Activated CD4-positive, CD25-positive, alpha-beta regulatory T cell treated with anti-CD3 and anti-CD28 coated beads, Interleukin-2, amount 50 U/mL, for 16 hours (primary cell): ENCODE measurements at places on chromosomes 11 and 22.

DNA sequence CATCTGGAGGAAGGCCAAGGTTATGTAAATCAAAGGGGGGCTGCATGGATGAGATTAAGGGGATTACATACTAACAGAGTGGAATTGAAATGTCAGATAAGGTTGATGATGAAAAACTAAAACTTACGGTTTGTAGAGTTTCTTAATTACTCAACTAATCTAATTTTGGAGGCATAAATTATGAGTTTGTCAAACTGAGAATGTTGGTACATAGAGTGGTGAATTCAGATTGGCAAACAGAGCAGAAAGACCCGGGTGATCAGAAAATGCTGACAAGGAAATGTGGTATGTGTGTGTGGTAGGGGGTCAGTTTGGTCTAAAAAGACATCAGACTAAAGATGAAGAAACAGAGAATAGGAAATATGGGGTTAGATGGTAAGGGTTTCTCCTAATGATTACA lies 11.0 kb downstream of the MS4A6E start:
- DNase-seq = no peak

DNA sequence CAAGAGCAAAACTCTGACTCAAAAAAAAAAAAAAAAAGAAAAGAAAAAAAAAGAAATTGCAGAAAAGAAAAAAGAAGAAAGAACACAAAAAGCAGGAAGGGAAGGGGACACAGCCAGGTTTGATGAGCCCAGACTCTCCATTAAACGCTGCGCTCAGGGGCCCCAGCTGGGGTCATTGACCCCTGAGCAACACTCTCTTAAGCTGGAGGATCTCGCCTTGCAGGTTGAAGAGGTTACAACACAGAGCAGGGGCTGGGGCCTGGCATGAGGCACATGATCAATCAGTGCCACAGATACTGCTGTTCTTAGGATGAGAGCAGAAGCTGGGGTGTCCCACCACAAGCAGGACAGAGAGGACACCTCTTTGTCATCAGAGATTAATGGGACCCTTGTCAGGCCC lies 7.8 kb downstream of the FGF3 start:
- DNase-seq = no peak

GRCh38 chr11:64120951-64121569 lies 44.9 kb downstream of the MACROD1 start:
- DNase-seq = no peak

DNA sequence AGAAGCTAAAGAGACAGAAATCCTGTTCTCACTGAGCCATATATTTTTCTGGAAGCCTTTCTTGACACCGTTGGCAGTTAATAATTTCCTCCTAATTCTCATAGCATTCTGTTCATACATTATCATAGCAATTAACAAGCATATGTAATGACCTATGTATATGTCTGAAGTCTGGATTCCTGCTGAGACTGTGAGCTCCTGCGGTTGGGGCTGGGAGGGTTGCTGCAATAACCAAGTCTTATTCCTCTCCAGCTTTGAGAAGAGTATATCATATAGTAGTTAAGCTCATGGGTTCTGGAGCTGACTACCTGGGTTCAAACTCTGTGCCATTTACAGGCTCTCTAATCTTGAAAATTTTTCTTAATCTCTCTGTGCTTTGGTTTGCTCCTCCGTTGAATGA lies 175.2 kb downstream of the MAML2 start:
- DNase-seq = no peak

DNA sequence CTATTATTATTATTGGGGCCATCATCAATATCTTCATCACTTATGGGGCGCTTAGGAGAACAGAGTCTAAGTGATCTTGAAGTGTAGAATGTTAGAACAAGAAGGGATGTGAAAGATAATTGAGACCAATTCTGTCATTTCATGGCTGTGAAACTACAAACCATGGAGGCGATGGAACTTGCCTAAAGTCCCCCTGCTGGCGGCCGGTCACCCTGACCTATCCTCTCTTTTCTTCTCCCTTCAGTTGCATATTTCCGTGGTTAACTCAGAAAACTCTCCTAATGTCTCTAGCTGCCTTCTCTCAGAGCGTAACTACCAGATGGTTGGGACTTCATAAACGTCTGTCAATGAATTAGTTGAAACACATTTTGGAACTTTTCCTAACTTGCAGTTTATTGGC lies 6.6 kb upstream of the OR4B1 start:
- DNase-seq = no peak

- no peak for DNase-seq
Observed at GRCh38 chr11:70389201-70389600, 9.1 kb upstream of the CTTN start.

GRCh38 chr11:113974741-113975470 lies at the start of gene HTR3A:
HTR3A (plus strand) TSS chr11:113975108; CDS start chr11:113975326, 218 bp downstream.
- DNase-seq = no peak

- DNase-seq = no peak
Observed at GRCh38 chr11:129724866-129725265, 90.8 kb upstream of the TMEM45B start.

- no peak for DNase-seq
Observed at GRCh38 chr11:3077189-3077836, 20.1 kb upstream of the CARS1 start.

GRCh38 chr11:9787981-9788521 lies 124.2 kb downstream of the SWAP70 start:
- no peak for DNase-seq

DNA sequence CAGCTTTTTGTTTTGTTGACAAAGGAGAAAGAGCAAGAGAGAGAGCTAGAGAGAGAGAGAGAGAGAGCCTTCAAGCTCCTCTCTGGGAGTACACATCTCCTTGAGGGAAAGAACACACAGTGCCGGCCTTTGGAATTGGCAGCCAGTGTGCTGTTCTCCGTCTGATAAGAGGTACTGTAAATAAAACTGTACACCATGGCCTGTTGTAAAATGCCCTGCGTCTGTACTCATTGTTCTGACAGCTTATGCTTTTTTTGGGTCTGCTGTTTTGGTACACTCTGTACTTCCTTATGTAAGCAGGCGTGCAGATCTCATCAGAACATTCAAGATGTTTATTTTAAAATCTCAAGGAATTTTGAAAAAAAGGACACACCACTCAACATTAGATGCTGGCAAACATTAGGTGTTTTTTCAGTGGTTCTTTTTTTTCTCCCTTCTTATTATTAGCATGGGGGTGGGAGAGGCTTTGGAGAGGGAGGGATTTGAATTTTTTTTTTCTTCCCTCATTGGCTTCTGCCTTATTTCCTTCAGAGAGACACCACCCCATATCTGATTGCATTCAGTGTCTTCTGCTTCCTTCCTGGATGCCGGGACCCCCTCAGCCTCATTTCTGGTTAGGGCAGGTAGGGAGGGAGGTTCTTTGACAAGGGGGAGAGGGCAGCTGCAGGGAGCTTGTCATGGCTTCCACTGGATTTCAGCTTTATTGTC lies 116.8 kb upstream of the NNMT start:
- no peak for DNase-seq

GRCh38 chr11:17591293-17591692 lies 44.2 kb downstream of the OTOG start:
- DNase-seq = no peak

DNA sequence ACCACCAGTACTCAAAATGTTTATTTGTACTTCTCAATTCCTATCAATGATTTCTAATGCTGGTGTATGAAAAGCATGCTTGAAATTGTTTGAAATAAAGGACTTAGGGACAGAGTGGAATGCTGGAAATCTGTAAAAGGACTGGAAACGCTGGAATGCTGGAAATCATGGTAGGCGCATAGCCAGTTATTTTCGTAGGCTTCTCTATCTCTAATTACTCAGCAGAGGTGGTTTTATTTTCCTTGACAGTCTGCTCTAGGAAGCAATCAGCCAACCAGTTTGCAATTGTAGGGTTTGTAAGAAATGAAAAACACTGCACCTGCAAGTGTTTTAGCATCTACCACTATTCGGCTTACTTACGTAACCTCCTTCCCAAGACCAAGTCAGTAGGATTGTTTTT lies 788 bp downstream of the LIN7C start:
- no peak for DNase-seq

DNA sequence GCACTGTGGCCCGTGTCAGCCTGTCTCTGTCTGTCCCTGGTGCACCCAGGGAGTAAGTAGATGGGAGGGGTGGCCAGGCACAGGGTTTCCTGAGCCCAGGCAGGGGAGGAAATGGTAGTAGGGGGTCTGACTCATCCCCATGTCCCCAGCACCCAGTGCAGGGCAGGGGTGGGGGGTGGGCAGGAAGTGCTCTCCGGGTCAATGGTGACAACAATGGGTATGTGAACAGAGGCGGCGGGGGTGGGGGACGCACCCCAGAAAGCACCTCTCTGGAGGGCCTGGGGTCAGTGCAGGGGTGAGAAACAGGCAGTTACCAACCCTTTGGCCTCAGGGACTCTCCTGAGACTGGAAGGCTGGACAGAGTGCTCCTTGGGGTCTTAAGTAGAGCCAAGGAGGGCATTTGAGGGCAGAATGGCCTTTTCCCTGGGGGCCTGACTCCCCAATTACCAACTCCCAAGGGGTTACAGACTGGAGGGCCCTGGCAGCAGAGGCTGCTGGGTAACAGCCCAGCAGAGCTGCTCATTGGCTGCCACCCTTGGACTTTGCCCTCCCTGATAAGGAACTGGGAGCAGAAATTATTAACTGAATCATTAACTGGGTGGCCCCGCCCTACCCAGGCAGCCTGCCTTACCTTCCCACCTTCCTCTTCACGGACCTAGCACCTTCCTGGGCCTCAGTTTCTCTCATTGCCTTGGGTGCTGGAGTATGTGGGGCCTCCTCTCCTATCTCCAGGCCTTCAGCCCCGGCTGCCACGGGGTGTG lies 4.2 kb downstream of the MYRF start:
- no peak for DNase-seq

DNA sequence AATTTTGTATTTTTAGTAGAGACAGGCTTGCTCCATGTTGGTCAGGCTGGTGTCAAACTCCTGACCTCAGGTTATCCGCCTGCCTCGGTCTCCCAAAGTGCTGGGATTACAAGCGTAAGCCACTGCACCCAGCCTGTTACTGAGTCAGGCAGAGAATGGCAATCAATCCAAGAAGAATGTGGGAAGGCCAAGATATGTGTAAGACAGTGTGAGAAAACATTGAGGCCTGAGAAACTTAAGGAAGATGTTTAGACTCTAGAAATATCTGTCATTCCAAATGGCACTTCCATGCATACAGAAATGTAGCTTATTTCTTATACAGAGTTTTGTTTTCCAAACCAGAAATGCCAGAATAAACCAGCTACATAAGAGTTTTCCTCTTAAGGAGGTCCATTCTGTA lies 248.5 kb downstream of the ETS1 start:
- no peak for DNase-seq

DNA sequence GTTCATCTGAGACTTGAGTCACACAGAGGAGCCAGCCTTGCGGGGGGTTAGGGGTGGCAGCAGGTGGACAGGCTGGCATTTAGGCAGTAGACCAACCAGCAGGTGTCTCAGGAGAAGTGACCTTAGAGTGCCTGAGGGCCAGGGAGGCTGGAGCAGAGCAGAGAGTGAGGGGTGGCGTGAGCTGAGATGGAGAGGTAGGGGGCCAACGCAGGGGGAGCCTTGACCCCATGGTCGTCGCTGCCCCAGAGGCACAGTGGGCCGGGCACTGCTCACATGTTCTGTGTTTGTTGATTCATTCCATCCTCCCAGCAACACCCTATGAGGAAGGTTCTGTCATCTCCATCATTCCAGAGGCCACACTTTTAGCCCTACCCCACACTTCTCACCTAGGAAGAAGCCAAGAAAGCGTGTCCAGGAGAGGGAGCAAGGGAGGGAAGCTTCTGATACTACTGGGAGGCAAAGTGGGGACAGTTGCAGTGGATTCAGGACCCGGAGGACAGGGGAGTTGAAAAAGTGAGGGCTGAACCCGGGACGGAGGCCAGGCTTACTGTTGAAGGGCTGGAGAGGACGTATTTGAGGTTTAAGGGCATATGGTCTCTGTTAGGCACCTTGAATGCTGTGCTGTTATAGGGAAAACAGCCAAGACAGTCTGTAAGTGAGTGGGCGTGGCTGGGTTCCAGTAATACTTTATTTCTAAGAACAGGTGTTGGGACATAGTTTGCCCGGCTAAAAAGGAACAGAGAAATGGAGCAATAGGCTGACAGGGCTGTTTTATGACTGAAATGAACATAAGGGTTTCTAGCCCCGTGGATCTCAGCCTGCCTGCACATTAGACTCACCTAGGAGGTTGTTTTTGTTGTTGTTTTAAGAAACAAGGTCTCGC lies 7.3 kb downstream of the SART1 start:
- no peak for DNase-seq

DNA sequence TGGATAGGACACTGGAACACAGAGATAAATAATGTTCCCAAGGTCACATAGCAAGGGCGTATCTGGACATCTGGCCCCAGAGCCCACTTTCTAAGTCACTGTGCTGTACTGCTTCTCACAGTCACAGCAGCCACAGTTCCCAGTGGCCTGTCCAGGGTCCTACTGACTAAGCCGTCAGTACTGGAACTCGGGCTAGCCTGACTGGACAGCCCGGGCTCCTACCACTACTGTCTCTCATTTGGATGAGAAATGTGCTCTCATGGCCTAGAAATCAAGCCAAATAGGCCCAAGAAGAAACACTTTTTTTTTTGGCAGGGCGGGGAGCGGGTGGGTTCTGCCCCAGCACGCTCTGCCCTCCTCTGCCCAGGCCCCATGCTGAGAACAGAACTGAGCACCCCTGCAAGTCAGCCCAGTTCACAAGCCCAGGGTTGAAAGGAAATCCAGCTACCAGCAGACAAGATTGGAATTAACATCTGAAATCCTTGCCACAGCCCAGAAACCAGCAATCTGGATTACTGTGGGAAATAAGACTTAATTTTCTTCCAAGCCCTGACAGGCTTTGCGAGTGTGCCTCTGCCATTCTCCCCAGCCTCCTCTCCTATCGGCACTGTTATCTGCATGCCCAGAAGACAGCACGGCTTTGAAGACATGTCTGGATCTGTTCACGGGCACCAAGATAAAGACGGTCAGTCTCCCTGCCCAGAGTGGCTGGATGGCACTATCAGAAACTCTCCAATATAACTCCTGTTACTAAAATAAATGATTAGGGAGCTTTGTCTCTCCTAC lies 182.9 kb upstream of the NCAM1 start:
- no peak for DNase-seq

- no peak for DNase-seq
Observed at GRCh38 chr11:115393950-115394349, 110.3 kb downstream of the CADM1 start.

DNA sequence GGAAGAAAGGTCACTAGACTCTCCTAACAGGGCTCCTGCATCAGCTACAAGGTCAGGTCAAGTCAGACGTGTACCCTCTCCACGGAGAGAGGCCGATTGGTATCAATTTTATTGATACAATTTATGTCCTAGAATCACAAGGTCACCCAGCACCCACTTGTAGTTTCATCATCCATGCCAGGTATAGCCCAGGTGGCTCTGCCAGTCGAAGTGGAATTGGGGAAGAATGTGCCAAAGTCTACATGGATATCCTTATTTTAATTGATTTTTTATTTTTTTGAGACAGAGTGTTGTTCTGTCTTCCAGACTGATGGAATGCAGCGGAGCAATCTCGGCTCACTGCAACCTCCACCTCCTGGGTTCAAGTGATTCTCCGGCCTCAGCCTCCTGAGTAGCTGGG lies 334.1 kb downstream of the SHANK2 start:
- no peak for DNase-seq
